Stimulated activated naive CD4-positive, alpha-beta T cell (primary cell): ENCODE measurements at places on chromosomes 7 and 10.

DNA sequence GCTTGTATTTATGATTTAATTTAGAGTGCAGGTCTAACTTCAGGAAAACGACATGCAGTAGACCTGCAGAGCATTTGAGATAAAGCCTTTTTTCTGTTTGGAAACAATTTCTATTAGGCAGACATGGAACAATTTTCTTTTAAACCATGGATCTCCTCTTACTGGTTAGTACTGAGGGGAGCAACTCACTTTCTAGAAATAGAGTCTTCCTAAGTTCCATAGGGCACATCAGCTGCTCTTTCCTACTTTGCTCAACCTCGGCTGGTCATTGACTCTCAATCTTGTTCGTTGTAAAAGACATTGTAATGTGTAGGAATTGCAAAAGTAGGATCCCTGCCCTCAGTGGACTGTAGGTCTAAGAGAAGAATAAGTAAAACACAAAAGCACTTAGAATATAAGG, 58.0 kb downstream of the PLXDC2 start:
- DNase-seq = no peak

- DNase-seq = no peak
Observed at GRCh38 chr10:7119325-7120015, 291.4 kb downstream of the SFMBT2 start.

DNA sequence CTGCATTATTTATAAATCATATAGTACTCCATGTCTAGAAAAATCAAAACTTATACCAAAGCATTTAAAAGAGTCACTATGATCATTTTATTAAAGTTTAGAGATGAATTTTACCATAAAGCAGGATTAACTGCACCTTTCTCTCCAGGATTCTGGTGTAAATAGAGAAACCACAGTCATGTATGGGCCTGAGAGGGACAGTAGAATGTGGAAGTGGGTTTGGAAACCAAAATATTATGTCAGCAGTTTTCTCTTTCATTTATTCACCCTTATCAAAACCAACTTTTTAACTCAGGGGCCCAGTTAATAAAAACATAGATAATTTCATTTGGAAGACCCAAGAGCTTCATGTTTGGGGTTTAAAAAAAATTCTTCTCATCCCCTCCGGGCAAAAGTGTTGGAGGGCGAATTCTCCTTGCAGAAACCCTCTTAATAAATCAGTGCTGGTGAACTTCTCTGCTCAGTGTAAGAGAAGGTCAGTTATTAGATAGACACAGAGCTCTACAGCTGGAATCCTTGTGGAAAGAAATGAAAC, 266.2 kb downstream of the CREB5 start:
- DNase-seq = no peak

GRCh38 chr7:1815051-1815481, 145.0 kb downstream of the ELFN1 start:
- no peak for DNase-seq

GRCh38 chr7:7857143-7857583, 111.4 kb upstream of the GLCCI1 start:
- DNase-seq = no peak

DNA sequence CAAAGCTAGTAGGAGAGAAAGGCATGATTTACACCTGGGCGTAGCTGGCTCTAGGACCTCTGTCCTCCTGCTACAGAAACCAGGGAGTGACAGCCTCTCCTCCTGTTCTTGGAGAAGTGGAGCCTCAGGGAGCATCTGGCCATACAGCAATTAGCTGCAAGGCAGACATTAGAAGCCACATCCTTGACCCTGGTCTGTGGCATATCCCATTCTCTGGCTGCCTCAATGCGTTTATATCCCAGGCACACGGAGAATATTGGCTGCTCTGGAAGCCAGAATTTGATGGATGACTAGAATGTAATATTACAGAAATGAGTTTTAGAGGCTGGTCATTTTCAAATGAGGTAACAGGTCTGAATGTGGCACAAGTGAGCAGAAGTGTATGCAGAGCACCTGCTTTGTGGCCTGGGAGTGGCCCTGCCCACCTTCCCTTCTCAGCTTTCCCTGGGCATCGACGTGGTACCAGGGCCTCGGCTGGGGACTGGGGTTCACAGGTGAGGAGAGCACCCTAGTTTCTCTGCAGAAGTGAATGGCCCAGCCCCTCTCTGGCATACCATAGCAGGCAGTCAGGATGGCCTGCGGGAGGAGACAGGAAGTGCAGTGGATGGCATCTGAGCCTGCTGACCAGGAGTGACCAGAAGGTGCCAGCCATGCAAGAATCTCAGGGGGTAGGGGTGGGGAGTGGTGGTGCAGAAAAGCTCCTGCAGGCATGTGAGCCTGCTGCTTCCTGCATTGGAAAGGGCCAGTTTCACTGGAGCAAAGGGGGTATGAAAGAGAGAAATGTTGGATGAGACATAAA, 367.2 kb upstream of the ZNF32 start:
- DNase-seq = no peak

DNA sequence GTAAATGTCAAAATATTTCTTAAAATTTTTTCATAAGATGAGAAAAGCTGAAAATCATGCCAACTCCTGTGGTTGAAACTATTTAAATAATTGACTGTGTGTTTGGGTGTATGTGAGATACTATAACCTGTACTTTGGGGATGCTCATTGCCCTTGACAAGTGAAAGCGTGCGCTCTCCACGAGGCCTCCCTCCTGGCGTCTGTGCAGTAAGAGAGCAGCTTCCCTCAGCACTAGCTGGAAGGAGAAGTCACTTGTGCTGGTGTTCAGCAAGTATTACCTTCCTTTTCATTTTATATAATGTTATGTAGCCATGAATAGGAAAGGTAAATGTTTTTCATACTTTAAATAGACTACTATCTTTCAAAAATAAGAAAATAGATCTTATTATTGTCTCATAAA, 118.9 kb downstream of the ZEB1 start:
- no peak for DNase-seq

DNA sequence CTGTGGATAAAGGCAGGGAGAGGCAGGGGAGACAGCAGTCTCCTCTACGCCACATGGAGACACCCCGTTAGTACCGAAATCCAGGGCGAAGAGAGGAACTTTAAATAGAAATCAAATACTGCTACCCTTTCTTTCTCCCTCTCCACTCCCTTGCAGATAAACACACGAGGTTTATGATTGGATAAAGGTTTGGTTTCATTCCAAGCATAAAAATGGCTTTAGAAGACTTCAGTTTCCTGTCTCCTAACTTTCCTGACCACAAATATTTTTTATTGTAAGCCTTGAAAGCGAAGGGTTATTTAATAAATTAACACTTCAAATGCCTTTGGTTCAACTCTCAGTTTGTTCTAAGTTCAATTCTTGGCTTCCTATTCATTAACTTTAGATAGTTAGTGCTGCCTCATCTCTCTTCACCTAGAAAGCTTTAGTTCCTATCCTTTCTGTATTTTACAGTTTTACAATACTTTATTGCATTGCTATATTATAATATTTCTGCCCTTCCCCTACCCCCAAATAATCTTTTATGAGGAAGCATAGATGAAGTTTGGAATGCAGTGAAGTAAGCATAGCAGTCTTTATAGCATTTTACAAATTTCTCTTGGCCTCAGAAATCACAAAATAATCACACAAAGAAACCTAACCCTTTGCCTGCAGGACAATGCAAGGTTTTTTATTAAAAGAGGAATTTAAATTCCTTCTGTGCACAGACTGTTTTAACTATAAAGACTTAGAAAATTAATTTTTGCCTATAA, 31.5 kb upstream of the ARID5B start:
- DNase-seq = no peak

DNA sequence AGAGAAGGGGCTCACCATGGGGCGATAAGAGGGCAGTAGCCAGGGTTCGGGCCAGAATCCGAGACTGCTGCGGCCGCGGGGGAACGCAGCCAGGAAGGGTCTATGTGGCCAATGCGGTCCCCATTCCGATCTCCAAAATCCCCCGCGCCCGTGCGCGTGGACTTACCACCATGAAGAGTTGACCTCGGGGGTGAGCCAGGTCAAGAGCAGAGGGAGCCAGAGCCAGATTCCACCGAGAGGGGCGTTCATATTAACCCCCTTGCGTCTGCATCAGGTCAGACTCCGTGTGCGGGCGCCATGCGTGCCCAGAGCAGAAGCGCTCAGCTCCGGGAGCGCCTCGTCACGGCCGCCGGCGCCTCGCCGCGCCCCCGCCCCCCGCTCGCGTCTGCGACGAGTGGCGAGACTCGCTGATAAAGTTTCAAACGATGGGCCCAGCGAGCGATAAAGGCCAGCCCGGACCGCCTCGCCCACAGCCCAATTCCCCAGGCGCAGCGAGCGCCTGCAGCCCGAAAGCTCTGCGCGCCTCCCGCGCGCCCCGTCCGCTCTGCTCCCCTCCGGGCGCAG, at the start of gene WNT2:
Gene WNT2, minus strand, starts transcription at position 318 of the 564 bp plus-strand sequence. Its CDS starts 69 bp downstream, at position 249.
- no peak for DNase-seq

DNA sequence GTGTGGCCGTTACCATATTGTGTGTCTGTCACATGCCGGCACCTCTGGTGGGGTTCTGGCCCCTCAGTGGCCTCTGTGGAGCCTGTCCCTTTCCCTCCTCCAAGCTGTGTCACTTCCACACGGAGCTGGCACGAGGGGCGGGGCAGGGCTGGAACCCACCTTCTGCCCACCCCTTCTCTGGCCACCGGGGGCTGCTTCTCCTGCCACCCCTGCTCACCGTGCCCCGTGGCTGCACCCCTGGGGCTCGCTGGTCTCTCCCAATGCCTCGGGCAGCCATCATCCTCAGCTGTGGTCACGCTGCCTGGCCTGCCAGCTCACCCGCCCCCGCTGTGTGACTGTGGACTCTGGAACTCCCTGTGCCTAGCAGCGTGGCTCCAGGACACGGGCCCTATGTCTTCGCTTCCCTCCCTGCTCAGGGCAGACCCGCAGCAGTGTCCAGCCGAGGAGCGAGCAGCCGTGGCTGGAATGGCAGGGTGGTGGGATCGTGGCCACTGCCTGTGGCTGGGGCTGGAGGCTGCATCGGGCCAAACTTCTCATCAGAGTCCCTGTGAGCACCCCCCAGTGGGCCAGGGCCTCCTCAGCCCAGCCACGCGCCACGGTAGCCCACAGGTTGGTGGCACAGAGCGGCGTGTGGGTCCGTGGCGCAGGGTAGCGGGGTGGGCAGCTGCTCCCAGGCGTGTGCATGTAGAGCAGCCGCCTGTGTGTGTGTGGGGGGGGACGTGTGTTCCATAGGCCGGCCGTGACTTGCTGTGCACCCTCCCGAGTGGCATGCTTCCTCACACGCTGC, 8.1 kb downstream of the TTYH3 start:
- DNase-seq = no peak

- DNase-seq = peak; percentile 42
Observed at GRCh38 chr7:2527505-2528467, 8.2 kb downstream of the LFNG start.
